Right ventricle myocardium inferior (tissue), 1 donor: ENCODE measurements at places on chromosomes 5 and 9. TPM values are rescaled to one million over a fixed set of nuclear protein-coding genes. Genes with fewer than 3 reads are reported as not detected.

DNA sequence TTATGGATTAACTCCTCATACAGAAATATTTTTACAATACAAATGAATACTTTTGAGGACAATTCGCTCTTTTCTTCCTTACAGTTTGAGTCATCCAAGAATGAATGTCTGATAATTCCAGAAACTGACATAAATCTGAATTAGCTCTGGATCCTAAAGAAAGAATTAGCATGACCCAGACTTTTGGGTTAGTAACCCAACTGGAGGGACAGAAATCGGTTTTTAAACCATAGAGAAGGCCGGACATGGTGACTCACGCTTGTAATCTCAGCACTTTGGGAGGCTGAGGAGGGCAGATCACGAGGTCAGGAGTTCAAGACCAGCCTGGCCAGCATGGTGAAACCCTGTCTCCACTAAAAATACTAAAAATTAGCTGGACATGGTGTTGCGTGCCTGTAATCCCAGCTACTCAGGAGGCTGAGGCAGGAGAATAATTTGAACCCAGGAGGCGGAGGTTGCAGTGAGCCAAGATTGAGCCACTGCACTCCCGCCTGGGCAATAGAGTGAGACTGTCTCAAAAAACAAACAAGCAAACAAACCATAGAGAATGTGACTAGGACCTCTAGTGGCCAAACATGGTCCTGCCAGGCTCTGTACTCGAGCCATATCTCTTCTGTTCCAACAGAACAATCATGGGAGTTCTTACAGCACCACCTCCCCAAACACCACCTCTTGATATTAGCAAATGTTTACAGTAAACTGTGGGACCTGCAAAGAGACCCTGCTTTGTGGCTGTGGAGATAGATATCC, 44.8 kb downstream of the LURAP1L start:
- no peak for DNase-seq

GRCh38 chr5:138762110-138762509, 8.9 kb downstream of the CTNNA1 start:
- no peak for DNase-seq

DNA sequence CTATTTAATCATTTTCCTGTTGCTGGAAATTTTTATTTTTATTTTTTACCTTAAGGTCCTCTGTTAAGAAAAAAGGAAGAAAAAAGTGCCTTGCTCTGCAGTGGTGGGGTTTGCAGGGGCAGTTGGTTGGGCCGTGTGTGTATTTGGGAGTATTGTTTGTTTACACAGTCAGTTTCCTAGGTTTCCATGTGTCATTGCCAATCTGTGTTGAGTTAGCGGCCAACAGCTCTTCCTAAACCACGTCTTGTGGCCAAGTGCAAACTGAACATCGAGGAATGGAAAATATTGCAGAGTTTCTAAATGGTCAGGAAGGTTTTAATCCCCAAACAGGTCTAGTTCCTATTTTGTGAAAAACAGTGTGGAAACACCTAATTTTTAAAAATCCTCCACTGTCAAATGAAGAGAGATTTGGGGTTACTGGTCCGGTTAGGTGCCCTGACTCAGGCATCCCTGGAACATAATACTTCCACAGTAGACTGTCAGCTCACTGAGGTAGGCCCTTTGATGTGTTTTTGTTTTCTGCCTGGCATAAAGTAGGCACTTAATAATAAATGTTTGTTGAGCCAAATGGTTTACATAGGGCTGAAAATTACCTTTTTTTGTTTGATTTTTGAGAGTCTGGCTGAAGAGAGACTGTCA, 37.0 kb downstream of the MAMDC2 start:
- peak; percentile 48 for DNase-seq

DNA sequence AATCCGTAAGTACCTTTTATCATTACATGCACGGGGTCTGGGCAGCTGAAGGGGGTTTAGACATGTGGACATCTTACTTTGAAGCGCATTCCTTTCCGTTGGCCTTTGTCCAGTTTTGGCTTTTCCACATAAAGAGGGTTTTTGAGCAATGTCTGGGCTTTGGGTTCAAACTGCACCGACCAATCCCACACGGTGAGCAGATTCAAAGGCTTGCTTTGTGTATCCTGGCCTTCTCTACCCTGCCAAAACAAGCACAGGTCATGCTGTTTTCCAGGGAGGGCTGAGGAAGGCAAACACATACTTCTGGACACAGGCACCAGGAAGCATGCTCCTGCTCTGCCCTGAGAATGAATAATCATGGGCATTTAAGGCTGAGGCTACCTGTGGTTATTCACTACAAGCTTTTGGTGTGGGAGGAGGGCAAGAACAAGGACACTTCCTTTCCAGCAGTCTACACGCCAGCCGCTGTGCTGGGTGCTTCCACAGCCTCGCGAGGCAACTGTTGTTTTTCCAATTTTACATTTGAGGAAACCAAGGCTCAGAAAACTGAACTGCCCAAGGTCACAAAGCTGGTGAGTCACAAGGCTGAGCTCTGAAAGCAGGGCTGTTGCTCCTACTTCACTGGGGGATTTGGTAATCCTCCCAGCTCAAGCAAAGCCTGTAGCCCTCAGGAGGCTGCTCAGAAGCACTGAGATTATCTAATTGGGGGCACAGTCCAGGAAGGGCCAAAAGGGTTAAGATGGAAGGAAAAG, 59.8 kb upstream of the GOLPH3 start:
- no peak for DNase-seq

DNA sequence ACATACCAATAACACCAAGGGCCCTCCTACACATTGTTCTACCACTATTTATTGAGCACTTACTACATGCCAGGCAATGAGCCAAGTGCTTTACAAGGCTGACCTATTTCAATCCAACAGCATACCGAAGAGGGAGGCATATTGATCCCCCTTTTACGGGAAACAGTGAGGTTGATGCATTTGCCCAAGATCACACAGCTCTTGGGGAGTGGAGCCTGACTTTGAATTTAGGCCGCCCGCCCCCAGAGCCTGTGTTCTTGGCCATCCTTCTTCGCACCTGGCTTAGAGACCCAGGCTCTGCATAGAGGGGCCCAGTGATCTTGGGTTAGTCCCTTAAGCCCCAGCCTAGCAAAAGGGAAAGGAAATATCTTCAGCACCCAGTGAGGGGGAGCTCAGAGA, 158.1 kb upstream of the IER5L start:
- no peak for DNase-seq

DNA sequence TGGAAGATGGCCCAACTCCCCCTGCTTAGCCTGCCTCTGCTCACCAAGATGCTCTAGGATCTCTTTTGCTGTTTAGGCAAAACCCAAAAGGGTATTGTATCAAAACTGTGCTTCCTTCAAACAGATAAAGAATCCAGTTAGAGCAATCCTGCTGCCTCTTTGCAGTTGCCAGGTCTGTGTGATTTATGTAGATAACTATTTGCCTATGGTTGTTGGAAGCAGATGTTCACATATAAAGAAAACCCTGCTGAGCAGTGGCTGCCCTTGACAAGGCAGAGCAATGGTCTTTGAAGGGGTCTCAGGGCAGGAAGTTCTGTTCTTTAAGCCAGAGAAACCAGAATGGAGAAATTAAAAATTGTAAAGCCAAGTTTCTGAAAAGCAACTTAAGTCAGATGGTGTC, 68.6 kb downstream of the LRRC70 start:
- DNase-seq, result no peak

DNA sequence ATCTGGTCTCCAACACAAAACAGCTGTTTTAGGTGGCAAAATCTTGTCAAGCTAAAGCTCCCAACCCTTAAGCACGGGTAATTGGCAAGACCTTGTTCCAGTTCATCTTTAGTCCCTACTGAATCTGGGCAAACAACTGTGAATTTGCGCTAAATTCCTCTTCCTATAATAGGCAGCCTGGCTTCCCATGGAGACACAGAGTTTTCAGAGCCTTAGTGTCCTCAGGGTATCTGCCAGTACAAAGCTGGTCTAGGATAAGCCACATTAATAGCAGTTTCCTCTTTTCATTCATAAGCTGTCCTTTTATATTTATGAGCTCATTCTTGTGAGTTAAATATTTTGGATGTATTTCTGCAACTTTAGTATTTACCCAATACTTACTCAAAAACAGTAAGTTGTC, 59.5 kb downstream of the FGF10 start:
- no peak for DNase-seq

- DNase-seq, result no peak
Measured at GRCh38 chr5:136198453-136198852, 5.5 kb upstream of the SMIM32 start.

DNA sequence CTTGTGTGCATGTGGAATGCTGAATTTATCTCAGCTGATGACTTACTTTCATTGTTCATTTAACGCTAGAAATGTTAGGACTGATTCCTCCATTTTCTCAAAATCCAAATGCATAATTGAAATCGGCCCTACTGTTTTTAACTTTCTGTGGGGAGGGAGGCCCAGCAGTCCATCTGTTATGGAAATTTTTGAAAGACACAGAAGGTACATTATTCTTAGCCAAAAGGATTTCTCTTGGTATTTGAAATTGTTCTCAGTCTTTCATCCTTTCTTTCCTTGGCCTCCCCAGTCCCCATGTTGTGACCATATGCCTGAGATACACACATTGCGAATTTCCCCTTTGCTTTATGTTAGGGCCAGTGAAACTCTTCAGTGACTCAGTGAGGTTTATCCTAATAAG, 549.9 kb downstream of the IRX1 start:
- DNase-seq, result no peak

DNA sequence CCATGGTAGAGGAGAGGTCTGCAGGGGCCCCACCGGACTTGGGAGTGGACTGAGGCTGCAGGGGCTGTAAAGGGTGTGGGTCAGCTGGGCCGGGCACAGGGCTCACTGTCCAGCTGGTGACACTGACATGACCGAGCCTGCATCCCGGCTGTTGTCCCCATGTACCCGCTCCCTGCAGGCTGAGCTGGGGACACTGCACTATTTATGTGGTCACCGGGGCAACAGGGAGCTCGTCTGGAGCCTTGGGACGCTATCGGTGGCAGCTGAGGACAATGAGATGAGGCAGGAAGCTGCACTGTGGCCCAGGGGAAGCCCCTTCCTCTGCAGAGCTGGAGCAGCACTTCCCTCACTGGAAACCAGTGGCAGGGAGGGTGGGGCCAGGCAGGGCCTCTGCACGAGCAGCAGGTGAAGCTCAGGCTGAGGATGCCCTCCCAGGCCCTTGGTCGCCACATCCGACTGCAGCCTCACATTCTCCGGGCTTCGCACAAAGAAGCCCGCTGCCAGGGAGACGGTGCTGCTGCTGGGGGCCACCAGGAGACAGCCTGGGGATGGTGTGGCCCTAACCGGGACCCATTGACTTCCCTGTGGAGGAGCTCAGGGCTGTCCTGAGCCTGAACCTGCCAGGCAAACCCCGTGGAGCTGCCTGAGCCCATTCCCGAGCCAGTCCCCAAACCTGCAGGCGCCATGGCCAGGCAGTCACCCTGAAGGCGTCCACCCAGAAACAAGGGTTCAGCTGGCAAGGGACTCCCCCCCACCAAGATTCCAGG, 26.4 kb downstream of the ZDHHC11B start:
- peak; percentile 85 for DNase-seq

DNA sequence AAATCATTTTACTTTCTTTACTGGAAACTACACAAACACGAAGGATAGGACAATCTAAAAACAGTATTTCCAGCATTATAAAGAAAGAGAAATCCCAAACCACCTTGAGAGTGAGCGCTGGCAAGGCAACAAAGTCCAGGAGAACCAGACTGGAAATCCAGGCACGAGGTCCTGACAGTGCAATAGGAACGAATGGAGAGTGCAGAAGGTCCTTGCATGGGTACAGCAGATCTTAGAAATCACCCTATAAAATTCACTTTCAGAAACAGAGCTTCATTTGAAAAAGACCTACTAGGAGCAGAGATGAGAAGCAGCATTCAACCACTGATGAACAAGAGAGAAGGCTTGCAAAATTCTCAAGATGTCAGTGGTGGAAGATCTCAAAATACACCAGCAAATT, 133.7 kb upstream of the ST8SIA4 start:
- DNase-seq, result no peak

- DNase-seq, result no peak
Measured at GRCh38 chr5:94992325-94992724, 292.6 kb downstream of the MCTP1 start.

DNA sequence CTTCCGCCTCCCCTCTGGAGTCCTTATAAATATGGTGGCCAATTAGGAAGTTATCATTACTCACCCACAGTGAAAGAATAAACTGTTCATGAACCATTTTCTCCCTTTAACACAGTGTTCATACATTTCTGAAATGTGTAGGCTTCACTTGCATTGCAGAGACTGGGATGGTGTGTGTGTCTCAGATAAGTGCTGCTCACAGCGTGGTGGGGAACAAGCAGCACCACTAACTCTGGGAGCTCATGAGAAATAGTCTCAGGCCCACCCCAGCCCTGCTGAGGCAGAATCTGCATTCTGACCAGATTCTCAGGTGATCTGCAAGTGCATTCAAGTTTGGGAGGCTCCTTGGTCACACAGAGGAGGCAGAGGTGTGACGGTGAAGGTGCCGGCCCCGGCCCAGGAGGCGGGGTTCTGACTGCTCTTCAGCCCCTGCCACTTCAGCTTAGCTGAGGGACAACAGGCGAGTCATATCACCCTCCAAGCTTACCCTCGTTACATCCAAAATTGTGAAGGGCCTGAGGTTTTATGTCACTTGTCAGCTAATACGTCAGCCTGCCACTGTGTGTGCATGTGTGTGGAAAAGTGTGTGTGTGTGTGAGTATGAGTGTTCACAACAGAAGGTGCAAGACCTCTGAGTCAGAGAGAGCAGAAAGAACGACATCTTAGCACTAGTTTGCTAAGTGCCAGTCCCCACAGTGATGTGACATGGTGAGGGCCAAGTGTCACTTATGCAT, 34.7 kb downstream of the DAP start:
- DNase-seq, result no peak

DNA sequence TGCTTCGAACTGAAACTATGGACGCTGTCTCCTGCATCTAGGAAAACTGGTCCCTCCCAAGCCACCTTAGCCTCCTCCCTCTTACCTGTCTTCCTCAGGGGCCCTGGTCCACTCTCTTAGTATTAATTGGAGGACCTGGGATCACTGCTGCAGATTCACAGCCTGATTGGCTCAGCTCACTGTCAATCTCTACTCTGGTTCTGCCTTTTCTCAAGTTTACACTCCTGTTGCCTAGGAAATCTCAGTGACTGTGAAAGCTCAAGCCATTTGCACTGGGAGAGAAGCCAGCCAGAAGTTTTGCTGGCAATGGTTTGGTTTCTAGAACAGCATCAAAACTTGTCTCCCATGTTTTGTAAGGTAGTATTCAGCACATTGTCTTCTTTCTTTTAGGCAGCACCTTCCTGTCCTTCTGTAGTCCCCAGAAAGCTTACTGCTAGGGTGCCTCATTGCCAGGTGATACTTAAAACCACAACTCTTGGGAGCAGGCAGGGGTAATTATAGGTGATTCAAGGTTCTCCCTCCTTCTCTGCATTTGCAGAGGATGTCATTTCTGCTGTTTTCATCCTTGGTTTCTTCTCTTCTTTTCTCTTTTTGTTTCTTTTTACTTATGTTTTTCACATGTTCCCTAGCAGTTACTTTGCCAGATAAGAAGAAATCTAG, at the start of gene CAPSL:
TSS of gene CAPSL (minus strand) at position 55 of the 660 bp plus-strand sequence. CDS start 17,502 bp downstream, outside the sequence.
- no peak for DNase-seq

The SPINK7 gene
- total RNA-seq, result not detected

The RFX3 gene
- total RNA-seq, result 3.7 TPM

The SLC6A3 gene
- total RNA-seq, result not detected

The FSTL4 gene
- total RNA-seq, result not detected

The GPR150 gene
- not detected for total RNA-seq
